ENCODE measurements at places on chromosomes 6 and 20. TPM values are rescaled to one million over a fixed set of nuclear protein-coding genes. Genes with fewer than 3 reads are reported as not detected.

DNA sequence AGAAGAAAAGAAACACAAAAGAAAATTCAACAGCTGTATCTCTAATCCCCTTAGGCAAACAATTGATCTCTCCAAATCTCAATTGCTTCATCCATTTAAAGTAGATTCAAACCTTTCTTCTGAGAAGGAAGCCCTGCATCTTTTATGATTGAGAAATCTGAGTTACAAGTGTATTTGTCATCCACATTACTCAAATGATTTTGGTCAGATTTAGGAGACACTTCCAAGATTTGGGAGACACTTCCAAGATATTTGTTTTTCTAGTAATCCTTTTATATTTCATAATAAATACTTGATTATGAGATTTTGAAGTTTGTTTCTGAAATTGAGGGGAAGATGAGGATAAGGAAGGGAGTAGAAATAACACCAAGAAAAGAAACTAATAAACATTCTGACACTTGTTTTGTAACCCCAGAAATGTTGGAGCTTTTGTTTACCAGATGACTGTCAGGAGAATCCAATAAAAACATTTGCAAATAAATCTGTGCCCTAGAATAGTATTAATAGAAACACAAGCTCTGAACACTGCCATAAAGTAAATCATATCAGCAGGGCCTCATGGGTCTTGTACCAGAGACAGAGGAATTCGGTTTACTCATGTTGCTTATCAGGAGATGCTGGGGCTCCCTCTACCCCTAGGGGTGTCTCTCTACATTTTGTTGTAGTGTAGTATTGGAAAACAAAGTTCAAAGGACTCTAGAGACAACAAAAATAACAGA is 314.3 kb upstream of the NT5E start:
- no peak for DNase-seq

DNA sequence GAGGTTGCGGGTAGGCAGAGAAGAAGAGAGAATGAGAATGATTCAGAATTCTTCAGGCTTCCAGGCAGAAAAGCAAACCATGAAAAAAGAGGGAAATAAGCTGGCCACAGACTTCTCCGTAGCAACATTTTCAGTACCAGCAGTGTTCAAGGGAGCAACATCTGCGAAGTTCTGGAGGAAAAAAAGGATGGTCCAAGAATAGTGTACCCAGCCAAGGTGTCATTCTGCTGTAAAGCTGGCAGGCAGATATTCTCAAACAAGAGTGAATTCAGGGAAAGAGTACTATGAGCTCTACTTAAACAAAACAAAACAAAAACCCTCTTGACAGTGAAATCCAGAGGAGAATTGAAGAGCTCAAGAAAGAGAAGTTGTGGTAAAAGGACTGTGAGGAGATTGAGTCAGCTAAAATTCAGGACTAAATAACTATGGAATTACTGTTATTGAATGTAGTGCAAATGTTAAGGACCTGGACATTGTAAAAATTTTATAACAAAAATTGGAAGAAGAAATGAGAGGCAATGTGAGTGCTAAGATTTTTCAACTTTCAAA is 86.5 kb downstream of the ATRN start:
- DNase-seq = no peak

DNA sequence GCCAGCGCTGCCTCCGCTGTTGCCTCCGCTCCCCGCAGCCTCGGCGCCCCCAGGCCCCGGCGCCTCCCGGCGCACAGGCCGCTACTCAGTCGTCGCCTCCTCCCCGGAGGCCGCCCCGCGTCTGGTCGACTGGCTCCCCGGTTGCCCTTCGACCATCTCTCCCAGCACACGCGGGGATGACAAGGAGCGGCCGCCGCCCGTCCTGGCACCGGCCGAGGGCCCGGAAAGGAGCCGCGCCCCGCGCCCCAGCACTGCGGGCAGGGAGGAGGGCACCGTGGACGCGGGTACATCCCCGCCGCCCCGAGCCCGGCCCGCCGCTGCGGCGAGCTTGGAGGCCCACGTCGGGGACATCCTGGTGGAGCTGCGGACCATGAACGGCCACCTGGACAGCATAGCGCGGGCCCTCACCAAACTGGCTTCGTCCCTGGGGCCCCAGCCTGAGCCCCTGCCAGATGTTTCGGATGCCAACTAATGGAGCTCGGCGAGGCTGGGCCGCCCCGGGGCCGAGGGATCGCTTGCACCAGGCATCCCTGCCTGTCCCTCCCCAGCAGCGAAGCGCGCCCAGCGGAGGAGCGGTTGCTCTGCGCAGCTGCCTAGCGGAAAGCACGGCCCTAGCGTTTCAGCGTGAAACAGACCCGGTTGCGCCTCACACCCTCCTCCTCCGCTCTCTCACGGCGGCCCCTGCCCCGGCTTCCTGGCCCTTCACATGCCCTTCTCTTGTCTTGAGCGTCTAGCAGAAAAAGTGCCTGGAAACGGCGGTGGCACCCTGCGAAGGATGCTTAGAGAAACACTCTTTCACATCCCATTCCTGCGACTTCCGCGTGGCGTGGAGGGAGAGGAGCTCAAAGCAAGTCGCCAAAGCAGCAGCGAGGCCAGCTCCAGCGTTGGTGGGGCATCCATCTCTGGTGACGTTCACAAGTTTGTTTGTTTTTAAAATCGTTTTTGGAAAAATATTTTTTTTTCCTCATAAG is 285.8 kb upstream of the SUPT3H start:
- no peak for DNase-seq

DNA sequence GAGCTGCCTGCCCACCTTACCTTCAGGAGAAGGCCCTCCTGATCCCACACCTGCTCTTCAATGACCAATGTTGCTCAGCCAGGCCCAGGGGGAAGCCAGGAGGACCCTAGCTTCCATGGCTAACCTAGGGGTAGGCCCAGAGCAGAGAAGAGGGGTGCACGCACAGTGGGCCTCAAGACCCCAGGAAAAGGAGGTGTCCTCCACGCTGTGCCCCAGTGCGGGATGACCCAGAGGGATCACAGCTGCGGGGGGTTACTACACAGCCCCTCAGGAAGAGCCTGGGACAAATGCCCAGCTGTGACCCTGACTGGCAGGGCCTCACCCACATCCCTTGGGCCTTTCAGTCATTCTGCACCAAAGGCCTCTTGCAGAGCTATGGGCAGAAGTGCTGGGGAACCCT is 31.6 kb upstream of the APMAP start:
- no peak for DNase-seq

DEFB132 gene
- not detected for total RNA-seq

TRIM10 gene
- not detected for total RNA-seq

TMEM244 gene
- total RNA-seq = not detected
